ENCODE measurements at places on chromosomes 7 and 10.

DNA sequence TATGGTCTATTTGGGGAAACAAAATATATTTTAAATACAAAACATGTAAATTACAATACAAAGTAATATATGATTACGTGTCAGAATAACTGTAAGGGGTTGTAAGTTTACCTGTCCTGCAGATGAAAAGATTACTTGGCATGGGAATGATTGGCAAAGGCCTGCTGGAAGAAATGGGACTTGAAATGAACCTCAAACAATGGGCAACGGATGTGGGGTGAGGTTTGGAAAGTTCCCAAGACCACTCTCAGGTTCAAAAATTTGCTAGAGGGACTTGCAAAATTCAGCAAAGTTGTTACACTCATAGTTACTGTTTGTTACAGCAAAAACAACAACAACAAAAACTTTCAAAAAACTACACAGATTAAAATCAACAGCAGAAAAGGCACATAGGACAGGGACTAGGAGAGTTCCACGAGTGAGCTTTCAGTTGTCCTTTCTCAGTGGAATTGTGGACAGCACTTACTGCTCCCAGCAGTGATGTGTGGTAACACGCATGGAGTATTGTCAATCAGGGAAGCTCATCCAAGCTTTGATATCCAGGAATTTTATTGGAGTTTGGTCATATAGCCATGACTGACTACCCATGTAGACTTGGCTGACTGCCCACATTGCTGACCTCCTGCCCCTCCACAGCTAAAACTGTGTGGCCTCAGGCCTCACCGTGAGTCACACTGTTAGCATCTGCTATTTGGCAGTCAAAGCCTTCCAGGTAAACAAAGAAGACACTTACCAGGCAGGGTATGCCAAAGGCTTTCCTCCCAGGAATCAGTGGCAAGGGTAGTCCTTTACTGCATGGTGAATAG lies 43.8 kb downstream of the EXOC6 start:
- no peak for DNase-seq

DNA sequence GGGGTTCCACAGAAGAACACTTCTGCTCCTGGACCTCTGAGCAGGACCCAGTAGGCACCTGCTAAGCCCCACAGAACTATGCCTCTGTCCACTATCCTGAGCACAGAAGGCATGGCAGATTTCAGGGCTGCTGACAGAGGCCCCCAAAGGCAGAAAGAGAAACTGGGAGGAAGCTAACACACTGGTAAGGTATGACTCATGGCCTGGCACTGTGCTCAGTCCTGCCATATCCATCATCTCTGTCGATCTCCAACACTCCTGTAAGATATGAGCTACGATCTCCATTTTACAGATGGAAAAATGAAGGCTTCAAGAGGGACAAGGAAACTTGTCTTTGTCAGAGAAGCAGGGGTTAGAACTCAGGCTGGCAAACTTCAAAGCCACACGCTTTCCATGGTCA lies 62.2 kb downstream of the GRID1 start:
- DNase-seq, result no peak

DNA sequence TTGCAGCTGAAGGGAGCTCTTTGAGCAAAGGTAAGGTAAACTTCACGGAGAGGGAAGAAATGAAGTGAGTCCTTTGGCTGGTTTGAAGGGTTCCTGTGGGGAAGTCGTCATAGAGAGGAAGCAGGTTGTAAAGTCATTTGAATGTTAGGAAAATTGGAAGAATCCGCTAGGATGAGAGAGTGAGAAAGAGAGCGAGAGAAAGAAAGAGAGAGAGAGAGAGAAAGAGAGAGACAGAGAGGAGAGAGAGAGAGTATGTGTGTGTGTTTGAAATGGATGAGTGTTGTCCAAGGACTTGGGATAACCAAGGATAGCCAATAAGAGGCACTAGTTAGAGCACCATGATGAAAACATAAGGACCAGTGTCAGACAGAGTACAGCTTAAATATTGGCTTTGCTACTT lies 43.1 kb downstream of the FEZF1 start:
- no peak for DNase-seq

GRCh38 chr10:79221110-79222051 lies 125.9 kb upstream of the PPIF start:
- DNase-seq, result no peak

- DNase-seq, result no peak
Measured at GRCh38 chr10:86269332-86269731, 97.3 kb downstream of the GRID1 start.

DNA sequence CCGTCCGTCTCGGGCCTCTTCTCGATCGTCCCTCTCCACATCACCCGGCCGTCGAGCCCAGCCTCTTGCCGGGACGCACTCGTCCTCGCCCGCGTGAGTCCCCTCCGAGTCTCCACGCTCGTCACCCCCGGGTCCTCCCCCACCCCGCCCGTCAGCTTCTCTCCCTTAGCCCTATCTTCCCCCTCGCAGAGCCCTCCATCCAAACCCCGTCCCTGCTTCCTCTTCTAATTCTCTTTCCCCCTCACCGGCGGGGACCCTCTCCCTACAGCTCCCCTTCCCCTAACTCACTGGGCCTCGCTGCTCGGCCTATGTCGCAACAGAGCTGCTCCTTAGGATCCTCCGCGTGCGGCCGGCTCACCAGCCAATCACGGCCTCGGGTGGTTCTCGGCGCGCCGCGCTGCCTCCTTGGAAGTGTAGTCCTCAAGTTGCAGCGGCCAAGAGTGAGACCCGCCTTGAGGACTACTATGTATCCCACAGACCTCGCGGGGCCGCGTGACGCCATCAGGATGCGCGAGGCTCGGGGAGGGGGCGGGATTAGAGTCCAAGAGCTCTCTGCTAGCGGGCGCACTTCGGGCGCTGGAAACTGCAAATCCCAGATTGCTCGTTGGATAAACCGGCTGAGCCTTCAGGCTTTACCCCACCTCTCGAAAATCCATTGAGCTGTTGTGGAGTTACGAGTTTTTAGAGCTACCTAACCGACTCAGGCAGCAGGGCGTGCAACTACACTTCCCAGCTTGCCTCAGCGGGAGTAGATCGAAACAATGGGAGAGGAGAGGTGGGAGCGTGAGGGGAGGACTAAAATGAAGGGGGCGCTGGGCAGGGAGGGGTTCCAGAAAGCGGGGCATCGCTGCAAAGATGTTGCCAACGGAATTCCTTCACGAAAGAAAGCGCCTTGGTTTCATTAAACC lies at the start of gene ABCF2:
TSS of gene ABCF2 (minus strand) at position 331 of the 908 bp plus-strand sequence. CDS start 747 bp downstream, outside the sequence.
- DNase-seq, result peak; percentile 98

DNA sequence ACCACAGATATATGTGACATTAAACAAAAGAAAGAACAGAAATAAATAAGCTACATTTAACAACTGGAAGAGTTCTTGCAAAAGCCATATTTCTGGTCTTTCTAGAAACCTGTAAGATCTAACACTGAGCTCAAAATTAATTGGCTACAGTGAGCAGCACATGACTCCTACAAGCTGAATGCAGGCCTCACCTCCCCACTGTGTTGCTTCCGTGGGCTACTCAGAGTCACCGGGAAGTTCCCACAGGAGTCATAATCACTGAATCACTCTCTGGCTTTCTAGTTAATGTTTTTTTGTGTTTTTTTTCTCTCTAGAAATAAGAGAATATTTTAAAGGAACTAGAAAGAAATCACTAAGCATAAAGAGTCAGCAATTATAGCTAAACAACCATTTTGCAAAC lies 10.2 kb upstream of the MRPS24 start:
- no peak for DNase-seq

DNA sequence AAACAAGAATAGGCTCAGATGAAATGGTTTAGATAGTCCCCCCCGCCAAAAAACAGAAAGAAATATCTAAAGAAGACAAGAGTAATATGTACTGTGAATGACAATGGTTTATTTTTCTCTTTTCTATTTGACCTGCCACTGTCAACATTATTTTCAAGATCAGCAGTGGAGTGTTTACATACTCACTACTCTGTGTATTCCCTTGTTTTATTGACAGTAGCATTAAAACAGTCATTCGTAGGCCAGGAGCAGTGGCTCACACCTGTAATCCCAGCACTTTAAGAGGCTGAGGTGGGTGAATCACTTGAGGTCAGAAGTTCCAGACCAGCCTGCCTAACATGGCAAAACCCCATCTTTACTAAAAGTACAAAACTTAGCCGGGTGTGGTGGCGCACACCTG lies 245.3 kb upstream of the SLC26A5 start:
- DNase-seq, result no peak

GRCh38 chr10:43205681-43206390 lies 61.0 kb downstream of the RASGEF1A start:
- no peak for DNase-seq

- no peak for DNase-seq
Measured at GRCh38 chr10:88953662-88954061, 1.1 kb upstream of the ACTA2 start.

DNA sequence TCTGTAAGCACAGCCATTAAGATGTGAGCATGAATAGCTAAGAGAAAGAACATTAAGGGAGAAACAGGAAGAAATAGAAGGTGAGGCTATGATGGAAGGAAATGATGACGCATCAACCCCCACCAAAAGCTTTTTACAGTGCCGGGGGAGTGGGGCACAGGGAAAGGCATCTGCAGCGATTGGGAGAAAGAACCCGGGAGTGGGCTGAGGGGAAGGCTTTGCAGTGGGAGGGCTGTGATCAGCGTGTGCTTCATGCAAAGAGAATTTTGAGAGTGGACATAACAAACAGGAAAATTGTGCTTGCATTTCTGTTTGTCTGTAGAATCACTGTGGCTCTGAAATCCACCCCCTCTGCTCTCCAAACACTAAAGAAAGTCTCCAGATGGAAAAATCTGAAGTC lies 250.8 kb downstream of the KCNMA1 start:
- no peak for DNase-seq

DNA sequence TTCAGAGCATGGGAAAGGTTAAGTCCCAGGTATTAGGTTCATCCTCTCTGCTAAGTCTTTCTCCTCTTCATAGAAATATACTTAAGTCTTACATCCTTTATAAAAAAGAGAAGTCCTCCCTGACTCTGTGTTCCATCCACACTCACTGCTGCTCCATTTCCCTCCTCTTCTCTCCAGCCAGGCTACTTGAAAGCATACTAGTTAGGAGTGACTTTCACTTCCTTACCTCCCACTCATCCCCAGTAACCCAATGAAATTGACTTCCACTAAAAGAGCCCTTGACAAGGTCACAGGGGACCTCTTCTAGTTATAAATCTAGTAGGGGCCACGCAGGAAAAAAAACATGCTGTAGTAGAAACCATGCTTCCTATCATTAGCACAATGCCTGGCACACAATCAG lies 133.1 kb upstream of the AGK start:
- no peak for DNase-seq

Data from activated CD4-positive, alpha-beta T cell treated with anti-CD3 and anti-CD28 coated beads, Interleukin-2, amount 50 U/mL, for 24 hours (primary cell).